NCI-H1930 (cell line): ENCODE measurements at places on chromosomes 7 and 10.

- DNase-seq: peak; percentile 50
Measured at GRCh38 chr7:146956853-146957252, 840.3 kb downstream of the CNTNAP2 start.

GRCh38 chr10:34176351-34176750 lies 638.7 kb downstream of the PARD3 start:
- DNase-seq: no peak

DNA sequence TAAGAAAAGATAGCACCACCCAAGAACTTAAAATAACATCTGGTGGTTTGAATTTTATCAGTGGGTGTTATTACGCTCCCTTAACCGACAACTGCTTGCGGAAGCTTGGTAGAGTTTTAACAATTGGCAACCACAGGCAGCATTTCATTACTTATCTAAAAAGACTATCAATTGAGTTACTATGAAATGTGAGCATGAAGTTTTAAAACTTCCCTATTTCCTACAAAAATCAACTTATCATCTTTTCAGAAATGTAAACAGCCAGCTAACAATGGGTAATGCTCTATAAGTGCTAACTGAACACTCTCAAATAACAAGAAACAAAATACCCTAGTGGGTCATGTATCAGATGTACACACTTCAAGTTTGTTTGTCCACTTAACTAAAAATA lies 68.8 kb downstream of the OSBPL3 start:
- no peak for DNase-seq

DNA sequence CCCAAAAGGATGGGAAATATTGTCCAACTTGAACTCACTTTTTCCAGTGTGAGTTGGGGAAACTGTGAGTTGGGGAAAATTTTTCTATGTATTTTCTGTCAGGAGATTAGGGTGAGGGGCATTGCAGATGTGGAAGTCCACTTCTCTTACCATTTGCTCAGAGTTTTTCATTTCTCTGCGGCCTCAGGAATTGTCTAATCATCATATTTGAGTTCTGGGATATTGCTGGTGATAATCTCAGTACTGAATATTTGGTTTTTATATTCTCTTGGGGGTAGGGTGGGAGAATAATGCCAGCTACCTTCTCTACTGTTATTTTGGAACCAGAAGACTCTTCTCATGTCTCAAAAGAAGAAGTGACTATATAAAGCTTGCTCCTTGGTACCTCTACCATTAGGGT lies 141.3 kb upstream of the SLC13A1 start:
- no peak for DNase-seq

GRCh38 chr10:53111529-53111928 lies 338.9 kb upstream of the MBL2 start:
- no peak for DNase-seq

GRCh38 chr7:101308245-101309085 lies 13.1 kb downstream of the IFT22 start:
- DNase-seq: no peak

DNA sequence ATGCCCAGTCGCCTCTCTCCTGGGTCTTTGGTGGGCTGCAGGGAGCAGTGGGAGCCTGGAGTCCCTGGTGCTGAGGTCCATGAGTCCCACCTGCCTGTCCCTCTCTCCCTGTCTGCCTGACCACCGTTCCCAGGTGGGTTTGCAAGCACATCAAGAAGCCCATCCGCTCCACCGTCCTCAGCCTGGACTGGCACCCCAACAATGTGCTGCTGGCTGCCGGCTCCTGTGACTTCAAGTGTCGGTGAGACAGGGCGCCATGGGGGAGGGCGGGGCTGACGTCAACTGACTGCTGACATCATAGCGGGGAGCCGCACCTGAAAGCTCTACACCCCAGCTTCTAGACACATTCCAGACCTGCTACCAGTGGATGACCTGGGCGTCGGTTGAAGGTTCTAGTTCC lies 15.2 kb downstream of the ARPC1B start:
- no peak for DNase-seq

DNA sequence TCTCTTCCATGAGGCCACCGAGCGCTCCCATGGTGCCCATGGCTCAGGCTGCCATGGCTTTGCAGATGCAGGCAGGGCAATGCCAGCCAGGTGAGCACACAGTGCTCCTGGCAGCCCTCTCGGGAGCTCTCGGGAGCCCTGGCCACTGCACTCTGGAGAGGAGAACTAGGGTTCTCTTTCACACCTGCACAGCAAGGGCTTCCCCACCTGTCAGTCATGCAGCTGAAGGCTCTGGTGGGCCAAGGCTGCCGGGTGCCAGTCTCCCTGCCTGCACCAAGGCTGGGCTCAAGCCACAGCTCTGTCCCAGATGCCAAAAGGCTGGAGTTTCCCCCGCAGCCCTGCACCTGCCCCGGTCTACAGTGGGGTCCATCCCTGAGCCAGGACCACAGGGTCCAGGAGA lies 32.6 kb downstream of the NUDT1 start:
- DNase-seq: no peak

DNA sequence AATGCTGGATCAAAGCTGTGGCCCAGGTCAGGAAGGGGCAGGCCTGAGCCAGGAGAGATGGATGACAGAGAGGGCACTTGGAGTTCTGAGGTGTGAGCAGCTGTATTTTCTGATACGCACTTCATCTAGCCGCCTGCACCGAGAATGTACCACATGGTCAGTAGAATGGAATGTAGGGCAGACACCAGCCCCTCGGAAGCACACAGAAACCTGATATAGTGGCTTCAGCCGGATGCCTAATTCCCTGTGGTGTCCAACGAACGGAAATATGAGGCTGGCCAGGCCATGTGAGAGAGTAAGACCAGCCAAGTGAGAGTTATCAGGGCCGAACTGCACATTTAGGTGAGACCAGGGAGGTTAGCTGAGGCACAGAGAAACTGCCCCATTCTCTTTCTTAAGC lies 46.7 kb upstream of the PLCE1 start:
- DNase-seq: no peak

GRCh38 chr7:5406957-5407945 lies 16.4 kb downstream of the TNRC18 start:
- no peak for DNase-seq

- DNase-seq: no peak
Measured at GRCh38 chr7:30841801-30842541, 69.7 kb upstream of the AQP1 start.

GRCh38 chr7:20217193-20217948 lies at the start of gene MACC1:
Gene MACC1 (minus strand): TSS chr7:20217384. CDS start chr7:20161862, 55,522 bp downstream.
- no peak for DNase-seq

DNA sequence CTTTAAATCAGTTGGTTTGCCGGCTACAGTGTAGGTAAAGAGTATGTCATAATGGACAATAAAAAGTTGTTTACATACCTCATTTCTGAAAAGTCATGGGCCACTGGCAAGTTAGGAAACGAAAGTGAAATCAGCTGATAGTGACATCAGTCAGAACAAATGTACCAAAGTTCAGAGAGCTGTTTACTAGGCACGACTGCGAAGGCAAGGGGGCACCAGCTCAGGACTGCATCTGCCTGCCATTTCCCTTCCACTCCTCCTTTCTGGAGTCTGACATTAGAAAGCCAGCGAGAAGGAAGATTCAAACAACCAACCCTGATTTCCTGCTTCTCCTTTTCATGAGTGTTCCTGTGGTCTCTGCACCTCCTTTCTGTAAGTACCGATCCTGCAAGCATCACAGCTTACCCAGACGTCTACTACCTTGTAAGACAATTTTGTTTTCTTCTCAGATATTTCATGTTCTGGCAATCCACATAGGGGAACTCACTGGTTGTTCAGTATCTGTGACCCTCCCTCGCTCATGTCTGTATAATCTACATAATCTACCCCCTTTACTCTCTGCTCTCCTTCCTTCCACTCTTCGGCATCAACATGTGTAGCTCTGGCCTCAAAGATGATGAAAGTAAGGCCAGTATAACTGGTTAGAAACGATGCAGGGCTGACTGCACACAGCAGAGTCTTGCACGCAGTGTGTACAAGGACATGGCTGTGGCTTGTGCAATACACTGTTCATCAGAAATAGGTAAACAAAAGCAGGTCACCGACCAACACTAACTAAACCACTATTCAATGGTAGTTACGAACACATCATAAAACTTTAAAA lies at the start of gene TMEM140:
Gene TMEM140, plus strand, starts transcription at position 174 of the 823 bp plus-strand sequence. CDS start 16,370 bp downstream, outside the sequence.
- no peak for DNase-seq

DNA sequence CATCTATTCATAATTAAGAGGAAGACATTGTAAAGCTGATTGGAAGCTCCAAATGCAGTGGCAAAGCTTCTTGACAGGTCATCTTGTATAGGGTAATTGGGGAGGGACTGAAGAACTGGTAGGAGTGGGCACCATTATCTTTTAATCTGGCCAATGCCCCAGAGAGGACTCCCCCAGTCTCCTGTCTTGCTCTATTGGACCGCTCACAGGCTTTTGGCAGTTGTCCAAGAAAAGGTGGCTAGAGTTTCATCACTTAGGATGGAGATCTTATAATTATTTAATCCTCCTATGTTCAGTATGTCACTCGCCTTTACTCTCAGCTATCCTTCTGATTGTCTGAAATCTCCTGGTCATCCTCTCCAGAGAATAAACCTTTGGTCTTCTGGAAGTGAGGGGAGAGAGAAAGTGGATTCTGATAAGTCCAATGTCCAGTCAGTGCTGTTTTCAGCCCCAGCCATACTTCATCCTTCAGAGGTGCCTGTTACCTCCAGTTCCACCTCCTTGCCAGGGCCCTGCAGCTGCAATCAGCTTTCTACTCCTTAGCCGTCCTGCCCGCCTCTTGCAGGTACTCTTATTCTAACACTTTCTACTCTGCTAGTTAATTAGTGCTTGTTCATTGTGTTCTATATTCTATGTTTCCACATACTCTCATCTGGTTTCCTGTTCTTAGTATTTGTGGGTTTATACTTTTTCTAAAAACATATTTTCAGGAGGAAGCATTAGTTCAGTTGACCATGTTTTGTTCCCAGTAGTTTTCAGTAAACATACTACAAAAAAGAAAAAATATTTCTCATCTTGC lies 241.6 kb downstream of the NSUN6 start:
- no peak for DNase-seq

- no peak for DNase-seq
Measured at GRCh38 chr10:124685261-124685660, 58.9 kb downstream of the FAM53B start.

DNA sequence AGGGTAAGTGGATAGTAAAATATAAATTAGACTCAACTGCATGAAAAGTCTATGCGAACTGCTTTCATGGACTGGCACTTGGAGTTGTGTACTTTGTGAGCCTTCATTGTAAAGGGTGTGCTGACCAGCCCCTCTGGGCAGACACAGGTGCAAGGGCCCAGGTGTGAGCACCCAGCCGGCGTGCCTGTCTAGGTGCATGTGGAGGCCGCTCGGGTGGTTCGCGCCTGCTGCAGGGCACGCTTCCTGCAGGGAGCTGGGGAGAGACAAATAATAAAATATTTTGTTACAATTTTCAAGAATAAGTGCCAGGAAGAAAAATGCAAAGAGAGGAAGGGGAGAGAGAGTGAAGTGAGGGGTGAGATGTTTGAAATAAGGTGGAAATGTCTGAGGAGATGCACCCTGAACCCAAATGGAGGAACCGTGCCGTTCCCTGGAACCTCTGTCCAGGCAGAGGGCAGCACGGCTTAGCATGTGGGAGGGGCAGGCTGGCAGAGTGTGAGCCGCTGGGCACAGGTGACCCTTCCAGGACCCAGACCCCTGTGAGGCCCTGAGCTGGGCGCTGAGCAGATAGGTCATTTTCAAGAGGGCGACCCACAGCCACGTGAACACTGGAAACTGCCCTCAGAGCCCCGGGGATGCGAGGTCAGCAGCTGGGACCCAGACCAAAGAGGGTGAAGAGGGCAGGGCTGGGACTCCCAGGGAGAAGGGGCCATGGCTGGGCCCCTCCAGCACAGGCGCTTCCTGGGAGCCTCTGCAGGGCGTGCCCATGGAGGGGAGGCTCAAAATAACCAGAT lies 28.7 kb downstream of the RNF32 start:
- DNase-seq: no peak

DNA sequence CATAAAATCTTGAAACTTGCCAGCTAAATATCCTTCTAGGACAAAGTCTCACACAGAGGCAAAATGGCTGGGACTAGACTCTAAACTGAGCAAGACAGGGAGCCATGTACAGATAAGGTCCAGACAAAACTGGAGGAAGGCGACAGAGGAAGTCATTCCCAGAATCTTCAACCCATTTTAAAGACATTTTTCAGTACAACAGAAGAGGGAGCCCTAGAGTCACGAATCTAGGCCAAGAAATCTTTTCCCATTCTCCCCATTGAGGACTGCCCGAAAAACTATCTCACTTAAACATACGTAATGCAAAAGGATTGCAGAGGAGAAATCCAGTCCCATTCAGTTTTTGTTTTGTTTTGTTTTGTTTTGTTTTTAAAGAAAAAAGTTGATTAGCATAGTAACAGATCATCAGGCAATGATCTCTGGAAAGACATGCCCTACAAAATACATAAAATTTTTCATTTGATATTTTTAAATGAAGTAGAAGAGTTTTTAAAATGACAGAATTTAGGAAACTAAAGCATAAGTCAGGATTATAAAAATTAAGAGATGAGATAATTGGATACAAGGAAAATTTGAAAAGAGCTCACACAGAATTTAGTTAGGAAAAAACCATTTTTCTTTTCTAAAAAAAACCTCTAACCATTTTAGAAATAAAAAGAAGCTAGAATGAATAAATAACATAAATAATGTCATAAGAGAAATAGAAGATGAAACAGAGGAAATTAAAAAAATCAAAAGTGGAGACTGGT lies 16.9 kb upstream of the PRF1 start:
- DNase-seq: no peak
